PC-9 (cell line): ENCODE measurements at places on chromosomes 1 and 21. TPM values are rescaled to one million over a fixed set of nuclear protein-coding genes. Genes with fewer than 3 reads are reported as not detected.

ECM1 gene
- 6.3 and 10.3 TPM in 2 replicates for total RNA-seq

FLG2 gene
- total RNA-seq = not detected in 2 replicates

ARHGAP30 gene
- total RNA-seq = 0.46 and 0.65 TPM in 2 replicates

HRNR gene
- not detected in 2 replicates for total RNA-seq

CCDC190 gene
- total RNA-seq = not detected in 2 replicates

DNA sequence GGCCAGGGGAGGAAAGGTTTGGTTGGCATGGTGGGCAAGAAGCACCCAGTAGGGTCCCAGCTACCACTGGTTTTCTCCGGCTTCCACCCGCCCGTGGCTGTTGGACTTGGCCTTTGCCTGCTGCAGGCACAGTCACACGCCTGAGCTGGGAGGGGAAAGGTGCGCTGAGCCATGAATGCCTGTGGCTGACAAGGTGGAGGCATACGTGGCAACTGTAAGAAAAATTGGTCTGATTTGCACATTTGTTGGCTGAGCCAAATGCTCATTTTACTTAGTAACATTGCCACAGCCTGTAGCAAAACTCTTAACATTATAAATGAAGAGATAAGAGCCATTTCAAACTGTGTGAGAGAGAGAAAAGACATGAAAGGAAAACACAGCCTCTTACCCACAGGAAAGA, 191.6 kb downstream of the PTPRC start:
- DNase-seq = no peak
- no peak overlapping the region for H3K27ac ChIP-seq
- H3K36me3 ChIP-seq = no peaks in the 10 kb centered on the region
- no peak overlapping the region for H3K4me3 ChIP-seq

- H3K27ac ChIP-seq = no peak overlapping the region
- H3K4me1 ChIP-seq = peaks cover 8% of the 10 kb centered on the region
- DNase-seq = no peak
- H3K4me3 ChIP-seq = no peak overlapping the region
- 0 out of 2 replicates have a peak, but pooled peaks cover 5% of the 10 kb centered on the region for H3K27me3 ChIP-seq
These were observed 17.0 kb upstream of the BLACAT1 start for GRCh38 chr1:205472737-205473441.

DNA sequence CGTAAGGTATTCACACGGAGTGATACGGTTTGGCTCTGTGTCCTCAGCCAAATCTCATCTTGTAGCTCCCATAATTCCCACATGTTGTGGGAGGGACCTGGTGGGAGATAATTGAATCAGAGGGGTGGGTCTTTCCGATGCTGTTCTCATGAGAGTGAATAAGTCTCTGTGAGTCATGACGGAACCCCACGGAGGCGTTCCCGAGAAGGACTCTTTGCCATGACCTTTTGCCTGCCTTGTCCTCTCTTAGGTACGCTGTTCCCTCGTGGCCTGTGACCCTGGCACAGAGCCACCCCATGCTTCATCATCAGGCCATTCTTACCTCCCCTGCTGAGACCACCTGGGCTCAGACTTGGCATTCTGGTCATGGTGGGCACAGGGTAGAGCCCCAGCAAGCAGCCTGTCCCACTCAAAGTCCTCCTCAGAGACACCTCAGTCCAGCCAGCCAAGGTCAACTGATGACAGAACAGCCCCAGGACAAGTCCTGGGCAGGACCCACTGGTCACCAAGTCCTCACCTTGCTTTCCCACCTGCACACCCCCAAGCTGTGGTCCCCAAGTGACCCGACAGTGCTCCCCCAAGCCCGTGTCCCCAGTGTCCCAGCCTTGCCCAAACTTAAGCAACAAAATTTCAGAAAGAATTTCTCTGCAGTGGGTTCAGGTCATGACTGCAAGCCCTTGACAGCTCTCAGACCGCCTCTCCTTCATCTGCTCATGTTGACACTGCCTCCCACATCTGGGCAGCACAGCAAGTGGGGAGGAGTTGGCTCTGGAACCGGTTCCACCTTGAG, 158.4 kb downstream of the ACTL8 start:
- no peaks in the 10 kb centered on the region for H3K36me3 ChIP-seq
- no peaks in the 10 kb centered on the region for H3K4me1 ChIP-seq
- H3K27ac ChIP-seq = no peak overlapping the region
- no peak for DNase-seq

GRCh38 chr21:33019885-33020557, 5.7 kb upstream of the OLIG2 start:
- H3K4me3 ChIP-seq = no peak overlapping the region
- DNase-seq = no peak
- H3K4me1 ChIP-seq = no peaks in the 10 kb centered on the region
- H3K36me3 ChIP-seq = no peaks in the 10 kb centered on the region
- H3K27ac ChIP-seq = no peak overlapping the region

- no peaks in the 10 kb centered on the region for H3K36me3 ChIP-seq
- H3K27me3 ChIP-seq = no peaks in the 10 kb centered on the region
- H3K4me1 ChIP-seq = peaks cover 54% of the 10 kb centered on the region
- H3K4me3 ChIP-seq = no peak overlapping the region
These were observed 5.2 kb upstream of the C2CD2 start for GRCh38 chr21:41958886-41959563.

DNA sequence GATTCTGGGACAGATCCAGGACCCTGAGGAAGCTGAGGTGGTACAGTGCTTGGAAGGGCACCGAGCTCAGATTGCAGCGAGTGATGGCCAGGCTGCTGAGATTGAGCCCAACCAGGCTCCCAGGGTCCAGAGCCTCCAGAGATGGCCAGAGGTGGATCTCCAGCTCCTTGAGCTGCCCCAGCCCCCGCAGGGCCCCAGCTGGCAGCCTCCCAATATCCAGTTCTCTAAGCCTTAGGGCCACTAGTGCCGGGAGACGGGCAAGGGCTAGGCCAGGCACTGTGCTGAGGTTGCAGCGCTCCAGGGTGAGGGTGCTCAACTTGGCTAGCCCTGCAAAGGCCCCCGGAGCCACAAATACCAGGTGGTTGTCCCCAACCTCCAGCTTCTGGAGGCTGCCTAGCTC, 3.4 kb downstream of the LINGO4 start:
- no peaks in the 10 kb centered on the region for H3K4me1 ChIP-seq
- no peak overlapping the region for H3K4me3 ChIP-seq
- DNase-seq = no peak
- H3K36me3 ChIP-seq = no peaks in the 10 kb centered on the region
- no peak overlapping the region for H3K27ac ChIP-seq

GRCh38 chr1:7198664-7199063, 413.4 kb downstream of the CAMTA1 start:
- H3K4me1 ChIP-seq = no peaks in the 10 kb centered on the region
- H3K27ac ChIP-seq = no peak overlapping the region
- no peaks in the 10 kb centered on the region for H3K36me3 ChIP-seq
- H3K27me3 ChIP-seq = peaks cover 17% of the 10 kb centered on the region
- no peak overlapping the region for H3K4me3 ChIP-seq

DNA sequence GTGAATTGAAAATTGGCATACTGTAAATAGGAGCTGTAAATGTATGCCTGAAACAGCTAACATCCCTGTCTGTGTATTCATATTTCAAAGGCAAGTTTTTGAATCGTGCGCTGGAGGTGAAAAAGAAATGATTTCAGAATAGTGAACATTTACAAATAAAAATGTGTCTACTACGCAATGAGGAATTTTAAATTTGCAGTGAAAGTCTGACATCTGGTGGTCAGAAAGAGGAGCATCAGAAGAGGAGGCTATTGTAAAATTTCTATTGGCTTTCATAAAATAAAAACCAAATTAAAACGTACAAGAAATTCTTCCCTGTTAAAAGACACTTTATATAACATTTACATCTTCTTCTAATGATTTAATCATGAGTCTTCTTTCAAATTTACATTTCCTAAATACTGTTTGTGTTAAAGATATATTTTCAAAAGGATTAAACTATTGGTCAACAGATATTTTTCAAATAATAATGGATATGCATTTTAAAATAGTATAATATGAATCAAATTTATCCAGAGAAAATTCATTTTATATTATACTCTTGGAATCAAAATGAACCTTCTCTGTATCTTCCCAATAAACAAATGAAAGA, 113.7 kb upstream of the RRP15 start:
- no peak for DNase-seq
- H3K27me3 ChIP-seq = no peaks in the 10 kb centered on the region
- no peak overlapping the region for H3K27ac ChIP-seq
- H3K4me1 ChIP-seq = no peaks in the 10 kb centered on the region

- H3K4me1 ChIP-seq = peaks cover 50% of the 10 kb centered on the region
- peak overlapping the region; percentile 75 for H3K27ac ChIP-seq
- no peaks in the 10 kb centered on the region for H3K27me3 ChIP-seq
- no peak overlapping the region for H3K4me3 ChIP-seq
- no peaks in the 10 kb centered on the region for H3K36me3 ChIP-seq
These were observed 35.2 kb downstream of the HIVEP3 start for GRCh38 chr1:41883507-41883906.

GRCh38 chr1:22169816-22170215, 26.9 kb upstream of the WNT4 start:
- no peaks in the 10 kb centered on the region for H3K27me3 ChIP-seq
- no peak for DNase-seq
- H3K4me3 ChIP-seq = no peak overlapping the region
- no peaks in the 10 kb centered on the region for H3K36me3 ChIP-seq

DNA sequence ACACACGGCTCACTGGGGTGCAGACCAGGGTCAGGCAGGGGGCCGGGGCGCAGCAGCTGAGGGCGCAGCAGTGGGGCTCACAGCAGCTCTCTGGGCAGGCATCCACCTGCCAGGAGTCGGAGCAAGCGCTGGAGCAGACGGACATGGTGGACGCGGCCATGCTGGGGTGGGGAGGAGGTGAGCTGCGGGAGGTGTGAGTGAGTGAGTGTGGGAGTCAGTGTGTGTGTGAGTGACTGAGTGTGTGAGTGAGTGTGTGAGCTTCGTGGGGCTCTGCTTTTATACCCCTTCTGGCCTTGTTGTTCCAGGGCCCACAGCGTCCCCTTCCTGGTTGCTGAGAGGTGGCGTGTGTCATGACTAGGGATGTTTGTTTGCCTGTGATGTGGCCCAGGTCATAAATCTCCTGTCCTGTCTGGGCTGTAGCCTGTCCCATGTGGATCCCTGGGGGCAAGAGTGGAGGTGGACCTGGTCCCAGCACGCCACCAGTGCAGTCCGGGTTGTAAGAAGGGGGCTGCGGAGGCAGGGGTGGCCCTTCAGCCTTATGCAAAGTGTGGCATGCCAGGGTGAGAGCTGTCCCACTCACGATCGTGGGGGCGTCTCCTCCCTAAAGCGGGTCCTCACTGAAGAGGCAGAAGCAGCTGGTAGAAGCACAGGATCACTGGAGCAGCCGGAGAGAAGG, at the start of gene KRTAP10-1:
Gene KRTAP10-1 (minus strand): TSS at position 205 of the 676 bp plus-strand sequence. CDS start 45 bp downstream, at position 160.
- no peaks in the 10 kb centered on the region for H3K36me3 ChIP-seq
- peaks cover 31% of the 10 kb centered on the region for H3K27me3 ChIP-seq
- no peak for DNase-seq
- no peaks in the 10 kb centered on the region for H3K4me1 ChIP-seq
- no peak within 1 kb of the TSS for H3K4me3 ChIP-seq
